ENCODE measurements at places on chromosomes 6 and 20.

DNA sequence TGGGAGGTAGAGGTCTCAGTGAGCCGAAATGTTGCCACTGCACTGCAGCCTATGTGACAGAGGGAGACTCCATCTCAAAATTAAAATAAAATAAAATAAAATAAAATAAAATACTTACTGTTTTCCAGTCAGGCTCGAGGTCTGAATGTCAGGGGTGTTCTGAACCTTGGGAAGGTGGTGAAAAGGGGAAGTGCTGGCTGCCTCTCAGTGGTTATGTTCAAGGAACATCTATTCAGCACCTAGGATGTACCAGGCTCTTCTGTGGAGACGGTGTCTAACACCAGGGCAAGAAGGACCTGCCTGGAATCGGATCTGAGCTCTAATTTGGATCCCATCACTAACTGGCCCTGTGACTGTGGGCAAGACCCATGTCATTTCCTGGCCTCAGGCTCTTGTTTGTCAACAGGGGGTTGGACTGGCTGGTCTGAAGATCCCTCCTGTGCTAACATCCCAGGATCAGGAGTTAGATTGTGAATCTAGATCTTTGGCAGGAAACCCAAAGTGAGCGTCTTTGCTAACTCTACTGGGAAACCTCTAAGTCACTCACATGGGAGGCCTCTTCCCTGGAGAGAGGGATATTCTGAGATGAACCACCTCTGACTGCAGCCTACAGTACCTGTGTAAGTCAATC, 63.4 kb upstream of the SIRPG start:
- DNase-seq, result no peak

- no peak for DNase-seq
These were observed 696.5 kb upstream of the FLRT3 start for GRCh38 chr20:15033891-15034290.

GRCh38 chr6:63802606-63803206, 167.1 kb downstream of the PHF3 start:
- DNase-seq, result no peak

- DNase-seq, result no peak
These were observed 16.8 kb upstream of the SIRPG start for GRCh38 chr20:1674361-1674760.

DNA sequence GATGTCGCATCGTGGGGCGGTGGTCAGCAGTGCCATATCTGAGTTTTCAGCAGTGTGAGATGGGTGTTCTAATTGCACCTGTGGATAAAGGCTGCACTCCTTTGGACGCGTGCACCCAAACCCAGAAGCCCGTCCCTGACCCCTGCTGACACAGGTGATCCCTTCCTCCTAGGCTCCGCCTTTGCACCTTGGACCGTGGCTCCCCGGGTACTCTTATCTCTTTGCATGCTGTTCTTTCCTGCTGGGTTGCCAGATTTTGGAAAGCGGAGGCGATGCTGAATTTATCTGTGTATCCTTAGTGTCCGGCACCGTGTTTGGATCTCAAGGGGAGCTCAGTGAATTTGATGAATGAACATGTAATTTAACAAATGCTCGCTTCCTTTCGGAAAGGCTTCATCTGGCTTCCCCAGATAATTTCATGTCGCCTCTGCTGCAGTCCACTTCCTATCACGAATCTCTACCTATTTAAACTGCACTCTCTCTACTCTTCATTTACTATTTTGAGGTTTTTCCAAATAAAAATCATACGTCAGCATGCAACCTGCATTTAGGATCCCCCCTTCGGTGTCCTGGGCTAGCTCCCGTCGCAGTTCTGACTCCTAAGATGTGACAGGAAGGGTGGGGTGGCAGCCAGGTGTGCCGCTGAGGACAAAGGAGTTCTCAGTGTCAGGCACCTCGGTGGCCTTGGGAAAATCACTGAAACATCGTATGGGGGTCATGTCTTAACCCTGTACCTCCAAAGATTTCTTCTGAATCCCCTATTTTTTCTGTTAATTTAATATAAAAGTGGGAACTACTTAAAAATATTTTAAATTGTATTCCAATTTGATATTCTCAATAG, 753 bp upstream of the PERP start:
- no peak for DNase-seq

- no peak for DNase-seq
These were observed 338.0 kb downstream of the ADGRB3 start for GRCh38 chr6:68973066-68973465.

DNA sequence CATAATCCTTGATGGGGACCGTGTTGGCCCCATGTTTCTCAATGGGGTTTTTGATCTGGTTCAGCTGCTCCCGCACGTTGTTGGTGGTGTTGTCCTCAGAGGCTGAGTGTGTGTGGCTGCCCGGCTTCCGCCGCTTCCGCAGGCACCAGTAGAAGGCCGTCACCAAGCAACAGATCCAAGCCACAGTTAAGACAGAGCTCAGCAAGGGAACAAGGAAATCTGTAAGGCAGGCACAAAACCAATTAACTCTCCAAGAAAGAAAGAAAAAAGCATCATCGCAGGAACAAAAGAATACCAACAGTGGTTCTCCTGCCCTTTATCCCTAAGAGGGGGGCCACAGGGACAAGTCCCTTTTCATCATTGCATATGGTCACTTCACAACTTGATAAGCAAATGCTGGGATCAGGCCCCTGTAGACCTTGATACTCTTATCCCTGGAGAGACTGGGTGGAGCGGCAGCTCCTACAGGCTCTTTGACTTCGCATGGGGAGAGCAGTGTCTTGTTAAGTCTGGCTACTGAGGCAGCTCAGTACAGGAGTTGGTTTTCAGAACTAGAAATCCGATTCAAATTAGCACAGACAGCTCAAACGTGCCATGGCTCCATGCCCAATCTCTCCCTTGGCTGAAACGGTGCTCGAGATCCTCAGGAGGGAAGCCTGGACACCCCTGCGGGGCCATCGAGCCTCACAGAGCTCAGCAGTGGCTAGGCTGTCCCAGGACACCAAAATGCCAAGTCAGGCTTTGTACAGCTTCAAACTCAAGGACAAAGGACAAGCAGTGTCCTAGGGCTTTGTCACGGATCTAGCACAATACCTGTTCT, 33.9 kb downstream of the JAG1 start:
- no peak for DNase-seq

DNA sequence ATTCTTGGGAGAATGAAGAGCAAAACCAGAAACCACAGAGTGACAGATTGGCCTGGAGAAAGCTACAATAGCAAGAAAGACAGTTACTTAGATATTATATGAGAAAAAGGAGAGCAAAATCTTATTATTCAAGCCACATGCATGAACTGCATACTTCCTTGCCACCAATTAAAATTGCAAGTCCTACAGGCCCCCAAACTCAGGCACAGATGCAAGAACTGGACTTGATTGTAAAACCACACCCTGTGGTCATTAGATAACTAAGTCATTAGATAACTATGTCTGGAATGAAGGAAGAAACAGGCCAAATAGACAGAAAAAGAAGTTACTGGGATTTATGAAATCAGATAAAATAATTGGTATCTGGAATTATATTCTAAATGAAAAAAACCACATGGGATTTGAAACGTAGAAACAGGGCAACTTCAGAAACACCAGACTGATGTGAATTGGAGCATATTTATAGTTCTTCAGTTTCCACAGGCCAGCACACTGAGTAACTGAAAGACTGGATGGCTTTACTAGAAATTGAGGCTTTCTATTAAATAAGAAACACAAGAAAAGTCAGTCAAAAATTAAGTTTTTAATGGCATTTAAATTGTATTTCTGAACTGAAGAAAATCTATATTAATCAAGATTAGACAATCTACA, 49.4 kb upstream of the CARMIL1 start:
- DNase-seq, result no peak

DNA sequence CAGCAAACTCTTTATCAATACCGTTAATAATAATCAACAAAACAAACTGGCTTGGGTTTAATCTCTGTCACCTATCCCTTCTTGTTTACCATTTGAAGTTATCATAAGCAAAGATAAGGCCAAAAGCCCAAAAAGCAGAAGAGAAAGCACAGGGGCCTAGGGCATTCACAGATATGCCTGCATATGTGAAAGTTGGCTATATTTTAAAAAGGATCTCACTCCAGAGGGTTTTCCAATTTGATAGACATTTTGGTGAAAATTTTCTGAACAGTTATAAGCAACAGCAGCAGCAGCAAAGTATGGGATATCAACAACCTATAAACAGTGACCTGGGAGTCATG, 101.1 kb downstream of the ATXN1 start:
- no peak for DNase-seq

- no peak for DNase-seq
These were observed 189.1 kb downstream of the TBX18 start for GRCh38 chr6:84575264-84575663.

GRCh38 chr20:53409447-53409717, 184.3 kb downstream of the ZNF217 start:
- no peak for DNase-seq

DNA sequence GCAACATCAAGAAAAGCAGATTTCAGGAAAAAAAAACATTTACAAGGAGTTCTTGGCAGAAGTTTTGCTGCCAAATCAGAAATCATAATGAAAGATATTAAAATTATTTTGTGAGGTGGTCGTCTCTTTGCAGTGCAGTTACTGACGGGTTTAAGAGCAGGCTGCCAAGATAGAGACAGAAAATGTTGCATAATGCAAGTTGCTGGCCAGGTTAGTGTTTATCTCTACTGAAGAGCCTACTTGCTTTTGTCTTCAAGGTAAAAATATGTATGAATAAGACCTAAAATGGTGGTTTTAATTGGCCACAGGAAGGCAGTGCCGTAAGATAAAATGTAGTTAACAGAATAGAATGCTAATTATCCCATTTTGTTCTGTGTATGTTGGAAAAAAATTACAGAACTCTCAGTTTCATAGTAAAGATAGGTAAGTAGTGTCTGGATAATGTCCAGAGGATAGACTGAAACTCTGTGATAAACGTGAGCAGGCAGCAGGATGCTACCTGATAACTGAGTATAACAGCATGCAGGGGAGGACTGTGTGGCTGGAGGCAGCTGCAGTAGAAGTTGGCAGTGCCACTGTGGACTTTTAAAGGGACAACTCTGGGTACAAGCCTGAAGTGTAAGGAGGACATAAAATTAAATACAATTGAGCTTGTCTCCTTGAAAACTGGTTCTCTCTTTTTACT, 13.9 kb downstream of the FOXO3 start:
- DNase-seq, result no peak

DNA sequence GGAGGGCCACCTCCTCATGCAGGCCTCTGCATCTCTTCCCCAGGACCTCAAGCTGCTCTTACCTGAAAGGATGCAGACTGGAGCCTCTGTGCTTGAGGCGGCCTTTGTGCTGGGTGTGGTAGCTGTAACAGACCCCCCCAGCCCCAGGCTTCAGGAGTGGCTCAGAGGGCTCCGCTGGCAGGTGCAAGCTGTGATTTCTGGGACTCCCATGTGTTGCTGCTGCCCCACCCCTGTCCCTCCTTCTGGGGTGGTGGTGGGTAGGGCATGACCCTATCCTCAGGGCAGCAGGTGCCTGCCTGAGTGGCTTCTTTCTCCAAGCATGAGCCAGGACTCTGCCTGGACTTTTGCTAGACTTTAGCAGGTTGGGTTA, 121.2 kb downstream of the SULF2 start:
- DNase-seq, result no peak

DNA sequence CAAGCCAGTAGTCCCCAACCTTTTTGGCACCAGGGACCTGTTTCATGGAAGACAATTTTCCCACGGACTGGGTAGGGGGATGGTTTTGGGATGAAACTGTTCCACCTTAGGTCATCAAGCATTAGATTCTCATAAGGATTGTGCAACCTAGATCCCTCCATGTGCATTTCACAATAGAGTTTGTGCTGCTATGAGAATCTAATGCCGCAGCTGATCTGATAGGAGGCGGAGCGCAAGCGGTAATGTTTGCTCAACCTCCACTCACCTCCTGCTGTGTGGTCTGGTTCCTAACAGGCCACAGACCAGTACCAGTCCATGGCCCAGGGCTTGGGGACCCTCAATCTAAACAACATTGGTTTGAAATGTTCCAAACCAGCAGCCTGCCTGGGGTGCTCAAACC, 137.0 kb upstream of the STXBP5 start:
- DNase-seq, result no peak

All from NCI-H2081 treated with DMSO at 0.1 percent for 48 hours (cell line).